MCF 10A (cell line): ENCODE measurements at places on chromosomes 6 and 20.
A peak's percentile ranks its signal among the peaks of the same experiment; 100 is the strongest.

GRCh38 chr20:46831633-46832011 lies 63.0 kb upstream of the EYA2 start:
- no peak for DNase-seq

GRCh38 chr6:128370072-128370471 lies 150.3 kb downstream of the PTPRK start:
- DNase-seq, result peak; percentile 12

GRCh38 chr6:129893640-129894039 lies 32.5 kb upstream of the TMEM244 start:
- DNase-seq, result peak; percentile 47

DNA sequence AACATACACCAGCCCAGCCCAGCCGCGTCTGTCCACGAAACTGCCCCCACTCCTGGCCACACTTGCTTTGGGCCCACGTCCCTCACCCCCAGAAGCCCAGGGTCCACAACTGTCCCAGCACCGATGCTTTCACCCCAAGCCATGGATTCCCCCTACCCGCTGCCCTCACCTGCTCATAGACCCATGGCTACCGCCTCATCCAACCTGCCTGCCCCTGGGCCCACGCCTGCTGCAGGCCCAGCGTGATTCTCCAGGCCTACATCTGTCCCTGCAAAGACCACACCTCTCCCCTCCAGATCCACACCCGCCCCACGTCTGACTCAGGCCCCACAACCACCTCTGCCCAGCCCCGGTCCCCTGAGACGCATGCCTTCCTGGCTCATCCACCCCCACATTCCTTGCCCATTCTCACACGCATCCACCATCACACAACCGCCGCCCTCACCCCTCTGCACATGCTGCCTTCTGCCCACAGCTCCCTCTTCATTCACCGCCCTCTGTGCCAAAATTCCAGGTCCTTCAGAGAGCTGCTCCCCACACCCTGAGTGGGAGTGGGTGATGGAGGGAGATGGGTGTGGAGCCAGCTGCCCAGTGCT lies 86.7 kb downstream of the GRM4 start:
- no peak for DNase-seq

- no peak for DNase-seq
Measured at GRCh38 chr6:89190741-89191140, 26.4 kb downstream of the GABRR1 start.

DNA sequence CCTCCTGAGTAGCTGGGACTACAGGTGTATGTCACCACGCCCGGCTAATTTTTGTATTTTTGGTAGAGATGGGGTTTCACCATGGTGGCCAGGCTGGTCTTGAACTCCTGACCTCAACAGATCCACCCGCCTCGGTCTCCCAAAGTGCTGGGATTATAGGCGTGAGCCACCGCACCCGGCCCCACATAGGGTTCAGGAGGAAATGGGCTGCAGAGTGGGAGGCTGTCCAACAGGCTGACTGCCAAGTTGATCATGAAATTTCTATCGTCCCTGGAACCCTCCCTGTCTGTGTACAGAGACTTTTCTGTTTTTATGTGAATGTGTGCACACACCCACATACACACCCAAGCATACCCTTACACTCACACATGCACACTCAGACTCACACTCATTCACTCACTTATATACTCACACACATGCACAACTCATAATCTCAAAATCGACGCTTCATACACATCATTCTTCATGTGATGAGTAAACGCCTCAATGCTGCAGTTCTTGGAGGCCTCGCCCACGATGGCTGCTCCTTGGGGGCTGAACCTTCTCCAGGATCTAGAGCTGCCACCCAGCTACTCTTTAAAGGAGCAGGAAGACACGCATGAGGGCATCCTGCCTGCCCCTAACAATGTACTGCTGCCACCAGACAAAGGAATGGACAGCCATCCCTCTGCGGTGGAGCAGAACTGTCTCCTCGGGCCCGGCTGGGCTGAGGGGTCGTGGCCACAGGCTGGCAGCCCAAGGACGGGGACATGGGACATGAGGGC lies 35.6 kb downstream of the SUN5 start:
- no peak for DNase-seq

DNA sequence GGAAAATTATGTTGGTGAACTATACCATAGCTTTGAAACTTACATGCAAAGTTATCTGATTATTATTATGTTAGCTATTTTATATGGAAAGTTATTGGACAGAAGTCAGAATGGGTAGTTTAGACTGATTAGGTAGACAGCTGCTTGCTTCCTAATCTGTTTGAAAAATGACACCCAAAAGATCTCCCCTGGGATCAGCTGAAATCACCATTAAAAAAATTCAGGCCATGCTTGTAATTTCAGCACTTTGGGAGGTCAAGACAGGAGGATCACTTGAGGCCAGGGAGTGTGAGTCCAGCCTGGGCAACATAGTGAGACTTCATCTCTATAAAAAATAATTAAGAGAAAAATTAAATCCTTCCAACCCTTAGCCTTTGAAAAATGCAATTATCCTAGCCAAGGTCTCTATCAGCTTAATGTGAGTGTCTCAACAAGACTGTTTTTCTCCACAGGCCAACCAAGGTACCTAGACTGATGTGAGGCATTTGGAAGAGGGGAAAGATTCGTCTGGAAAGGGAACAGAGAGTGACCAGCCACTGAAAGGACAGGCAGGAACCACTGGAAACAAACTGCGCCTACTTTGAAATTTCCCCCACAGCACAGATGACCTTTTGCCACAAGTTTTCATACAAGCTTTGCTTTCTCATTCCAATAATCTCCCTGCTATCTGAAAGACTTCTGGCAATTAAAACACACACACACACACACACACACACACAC lies 232.3 kb downstream of the GMPR start:
- no peak for DNase-seq

- DNase-seq, result no peak
Measured at GRCh38 chr20:63092660-63093215, 86.0 kb upstream of the BHLHE23 start.

- no peak for DNase-seq
Measured at GRCh38 chr6:66849843-66850242, 1142.8 kb upstream of the EYS start.

DNA sequence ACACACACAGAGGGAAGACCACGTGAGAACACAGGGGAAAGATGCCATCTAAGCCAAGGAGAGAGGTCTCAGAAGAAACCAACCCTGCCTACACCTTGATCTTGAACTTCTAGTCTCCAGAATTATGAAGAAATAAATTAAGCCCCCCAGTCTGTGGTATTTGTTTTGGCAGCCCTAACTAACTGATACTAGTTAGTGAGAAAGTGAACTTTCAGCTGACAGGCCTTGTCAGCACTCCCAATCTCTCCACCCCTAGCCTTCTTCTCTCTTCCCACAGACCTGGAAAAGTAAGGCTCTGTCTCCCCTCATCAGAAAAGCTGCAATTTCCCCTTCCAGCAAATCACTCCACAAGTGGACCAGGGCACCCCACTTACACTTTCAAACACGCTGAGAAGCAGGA lies 108.6 kb upstream of the CDYL start:
- DNase-seq, result no peak

DNA sequence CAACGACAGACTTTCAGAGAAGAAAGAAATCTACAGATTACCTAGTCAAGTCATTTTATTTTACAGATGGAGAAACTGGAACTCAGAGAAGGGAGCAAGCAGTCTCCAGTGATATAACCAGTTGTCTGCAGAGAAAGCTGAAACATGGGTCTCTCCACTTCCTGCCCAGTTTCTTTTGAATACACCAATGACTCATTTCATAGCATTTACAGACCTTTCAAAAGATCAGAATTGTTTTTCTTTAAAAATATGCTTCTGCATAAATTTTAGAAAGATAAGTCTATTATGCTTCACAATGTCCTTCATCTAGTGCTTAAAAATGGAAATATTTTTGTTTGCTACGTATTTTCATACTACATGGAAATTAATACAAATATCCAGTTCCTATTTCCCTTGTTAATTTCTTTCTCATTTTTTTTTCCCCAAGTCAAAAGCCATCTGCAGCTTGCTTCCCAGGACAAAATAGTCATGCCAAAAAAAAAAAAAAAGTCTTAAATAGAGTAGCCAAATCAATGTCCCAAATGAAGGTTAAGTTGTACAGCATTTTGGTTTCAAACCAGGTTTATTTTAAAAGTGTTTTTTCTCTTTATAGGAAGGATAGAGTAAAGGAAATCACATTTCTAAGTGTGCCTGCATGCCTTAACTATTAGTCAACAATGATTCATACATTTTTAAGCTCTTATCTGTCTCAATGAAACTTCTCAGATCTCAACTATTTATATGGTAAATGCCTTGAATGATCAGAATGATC lies 36.9 kb downstream of the ARHGAP18 start:
- DNase-seq, result peak; percentile 63

GRCh38 chr6:8914700-8915099 lies 479.4 kb upstream of the SLC35B3 start:
- no peak for DNase-seq

GRCh38 chr6:167565884-167566599 lies 241.2 kb downstream of the TTLL2 start:
- DNase-seq, result no peak

- DNase-seq, result peak; percentile 80
Measured at GRCh38 chr20:16922834-16923233, 174.7 kb downstream of the OTOR start.

DNA sequence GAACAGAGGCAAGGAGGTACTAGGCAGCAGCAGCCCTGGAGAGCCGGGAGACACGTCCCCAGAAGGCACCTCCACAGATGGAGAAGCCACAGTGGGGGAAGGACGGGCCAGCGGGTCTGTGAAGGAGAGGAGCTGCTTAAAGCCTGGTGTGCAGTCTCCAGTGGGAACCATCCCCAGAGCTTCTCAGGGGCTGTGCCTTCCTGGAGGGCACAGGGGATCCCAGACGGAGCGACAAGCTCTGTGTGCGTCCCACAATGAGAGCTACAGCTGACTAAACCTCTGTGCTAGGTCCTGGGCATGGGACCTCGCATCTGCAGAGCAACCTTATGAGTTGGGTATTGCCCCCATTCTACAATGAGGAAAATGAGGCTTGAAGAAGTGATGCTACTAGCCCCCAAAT lies 50.7 kb downstream of the EZR start:
- DNase-seq, result no peak

- no peak for DNase-seq
Measured at GRCh38 chr20:54227751-54228150, 19.9 kb downstream of the PFDN4 start.

DNA sequence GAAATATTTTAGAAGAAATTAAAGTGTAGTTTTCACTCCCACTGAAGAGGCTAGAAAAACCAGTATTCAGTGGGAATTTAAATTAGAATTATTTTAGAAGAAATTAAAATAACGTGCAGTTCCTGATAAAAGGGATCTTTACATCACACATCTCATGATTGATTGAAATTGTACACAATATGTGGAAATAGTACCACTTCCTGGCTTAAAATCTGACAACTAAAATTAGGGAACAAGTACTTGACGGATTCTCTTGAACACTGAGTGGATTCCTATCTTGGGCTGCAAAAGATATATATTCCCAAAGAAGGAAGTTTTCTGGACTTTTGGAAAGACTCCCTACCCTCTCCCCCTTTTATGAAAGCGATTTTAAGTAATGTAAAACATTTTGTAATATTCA lies 14.6 kb upstream of the MTCL3 start:
- DNase-seq, result no peak

- DNase-seq, result no peak
Measured at GRCh38 chr6:163324326-163324687, 90.2 kb upstream of the QKI start.

GRCh38 chr6:26008470-26008869 lies 45.9 kb downstream of the TRIM38 start:
- DNase-seq, result no peak

DNA sequence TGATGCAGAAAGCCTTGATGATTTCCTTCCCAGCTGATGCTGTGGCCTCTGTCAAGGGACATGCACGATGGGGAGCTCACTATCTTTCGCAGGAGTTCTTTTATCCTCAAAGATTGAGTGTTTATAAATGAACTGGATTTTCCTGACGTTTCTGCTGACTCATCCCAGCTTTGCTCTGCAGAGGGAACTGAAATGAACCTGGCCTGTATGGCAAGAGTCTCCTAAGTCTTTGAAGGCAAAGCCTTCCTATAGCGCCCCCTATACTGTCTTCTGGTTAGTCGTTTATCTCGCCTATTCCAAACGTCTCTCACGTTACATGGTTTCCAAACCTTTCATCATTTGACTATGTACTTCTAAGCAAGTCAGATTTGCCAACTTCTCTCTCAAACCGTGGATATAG lies 565.3 kb downstream of the KIF16B start:
- no peak for DNase-seq

DNA sequence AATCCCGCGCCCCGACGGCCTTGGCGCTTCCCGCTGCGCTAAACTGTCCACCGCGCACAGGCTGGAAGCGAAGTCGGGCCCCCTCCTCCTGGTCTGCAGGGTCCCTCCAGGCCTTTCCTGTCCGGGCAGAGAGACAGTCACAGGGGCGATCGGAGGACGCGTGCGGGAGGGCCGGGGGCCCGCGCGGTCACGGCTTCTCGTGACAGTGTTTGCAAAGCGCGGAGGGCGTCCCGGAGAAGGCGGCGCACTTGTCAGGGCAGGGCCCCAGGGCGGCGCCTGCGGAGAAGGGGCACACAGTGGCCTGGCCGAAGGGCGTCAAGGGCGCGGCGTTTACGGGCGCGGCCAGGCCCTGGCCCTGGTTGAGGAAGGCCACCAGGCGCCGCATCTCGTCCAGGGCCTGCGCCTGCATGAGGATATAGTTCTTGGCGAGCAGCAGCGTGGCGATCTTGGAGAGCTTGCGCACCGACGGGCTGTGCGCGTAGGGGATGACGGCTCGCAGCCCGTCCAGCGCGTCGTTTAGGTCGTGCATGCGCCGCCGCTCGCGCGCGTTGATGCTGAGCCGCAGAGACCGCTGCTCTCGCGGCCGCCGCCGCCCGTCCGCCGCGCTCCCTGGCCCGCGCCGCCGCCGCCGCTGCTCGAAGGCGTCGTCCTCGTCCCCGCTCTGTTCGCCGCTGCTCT lies 763 bp downstream of the BHLHE23 start:
- no peak for DNase-seq

DNA sequence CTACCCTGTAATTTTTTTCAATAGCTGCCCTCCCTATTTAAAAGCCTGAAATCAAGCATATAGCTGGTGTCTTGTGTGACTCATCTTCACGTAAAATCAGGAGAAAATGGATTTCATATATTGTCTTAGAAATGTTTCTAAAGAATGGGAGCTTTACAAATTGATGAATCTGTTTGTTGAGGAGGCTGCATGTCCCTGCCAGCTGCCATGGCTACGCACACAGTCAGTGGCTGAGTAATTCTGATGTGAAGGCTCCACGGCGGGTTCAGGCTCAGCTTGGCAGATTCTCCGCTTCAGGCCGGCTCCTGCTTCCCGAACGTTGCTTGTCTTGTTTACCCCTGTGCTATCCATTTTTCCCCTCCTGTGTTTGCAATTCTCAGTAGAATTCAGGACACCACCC lies 82.8 kb downstream of the CCDC170 start:
- DNase-seq, result no peak

DNA sequence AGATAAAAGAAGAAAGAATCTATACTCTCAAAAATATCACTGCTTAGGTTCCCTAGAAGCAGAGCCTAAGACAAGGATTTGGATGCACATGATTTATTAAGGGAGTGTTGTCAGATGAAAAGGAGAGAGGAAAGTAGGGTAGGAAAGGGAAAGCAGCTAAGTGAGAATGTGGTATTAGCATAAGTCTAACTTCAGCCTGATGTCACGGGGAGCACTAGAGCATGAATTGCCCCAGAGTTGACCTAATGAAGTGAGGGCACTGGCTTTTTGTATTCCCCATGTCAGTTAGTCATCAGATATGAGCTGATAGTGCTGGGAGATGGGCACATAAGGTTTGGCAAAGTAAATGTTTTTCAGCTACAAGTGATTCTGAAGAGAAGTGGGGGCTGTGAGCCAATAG lies 129.0 kb upstream of the THEMIS start:
- no peak for DNase-seq
